ENCODE measurements at places on chromosomes 6 and 20. TPM values are rescaled to one million over a fixed set of nuclear protein-coding genes. Genes with fewer than 3 reads are reported as not detected.

The BANF2 gene
- total RNA-seq = not detected

The CLPSL2 gene
- total RNA-seq = not detected

The BTNL2 gene
- not detected for total RNA-seq

The FOXC1 gene
- total RNA-seq = 0.30 TPM

The EPPIN gene
- total RNA-seq = not detected

The TREML4 gene
- not detected for total RNA-seq

The OR2B6 gene
- total RNA-seq = not detected

The FAM83B gene
- not detected for total RNA-seq

The MDFI gene
- total RNA-seq = 7.4 TPM

The PRPH2 gene
- 4.9 TPM for total RNA-seq

The L3MBTL3 gene
- 11.6 TPM for total RNA-seq

The ARFGAP1 gene
- total RNA-seq = 103 TPM

The STK35 gene
- total RNA-seq = 31.9 TPM

The NKAIN4 gene
- total RNA-seq = not detected

The DNAH8 gene
- total RNA-seq = not detected

The BHLHE23 gene
- not detected for total RNA-seq

The PRDM13 gene
- not detected for total RNA-seq

The RHAG gene
- not detected for total RNA-seq

The CUL9 gene
- 29.1 TPM for total RNA-seq

The HLA-DPB1 gene
- 2.4 TPM for total RNA-seq

Data from smooth muscle cell of the umbilical artery (primary cell).